Calu3 (cell line): ENCODE measurements at places on chromosomes 5 and 9. TPM values are rescaled to one million over a fixed set of nuclear protein-coding genes. Genes with fewer than 3 reads are reported as not detected.

The KDM3B gene
- total RNA-seq = 73.5 and 75.1 TPM in 2 replicates

The ADGRD2 gene
- not detected in 2 replicates for total RNA-seq

The SET gene
- 321 and 367 TPM in 2 replicates for total RNA-seq

The CYLC2 gene
- total RNA-seq = not detected in 2 replicates

The KIF4B gene
- not detected in 2 replicates for total RNA-seq

The LHX6 gene
- 0.97 TPM in 1 of 2 replicates, not detected in the other for total RNA-seq

The ABLIM3 gene
- total RNA-seq = 58.2 and 70.9 TPM in 2 replicates

The PHF24 gene
- total RNA-seq = not detected in 2 replicates
